ENCODE measurements at places on chromosomes 3 and 15.

DNA sequence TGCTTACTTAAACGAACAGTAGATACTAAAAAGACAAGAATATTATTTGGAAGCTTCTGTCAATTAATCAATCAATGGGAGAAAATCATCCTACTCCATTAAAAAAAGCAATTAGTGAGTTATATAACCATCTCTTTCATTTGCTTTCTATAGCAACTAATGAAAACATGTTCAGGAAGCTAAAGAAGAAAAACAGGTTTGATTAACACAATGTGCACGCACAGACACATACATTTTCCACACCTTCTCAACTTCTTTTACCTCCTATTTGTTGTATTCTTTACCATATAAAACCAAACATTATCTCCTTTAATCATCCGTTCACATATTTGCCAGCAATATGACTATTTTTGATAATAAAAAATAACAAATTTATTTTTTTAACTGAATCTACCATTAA, 111.3 kb downstream of the GBE1 start:
- no peak for DNase-seq

GRCh38 chr15:92934716-92935115, 34.6 kb downstream of the CHD2 start:
- no peak for DNase-seq

DNA sequence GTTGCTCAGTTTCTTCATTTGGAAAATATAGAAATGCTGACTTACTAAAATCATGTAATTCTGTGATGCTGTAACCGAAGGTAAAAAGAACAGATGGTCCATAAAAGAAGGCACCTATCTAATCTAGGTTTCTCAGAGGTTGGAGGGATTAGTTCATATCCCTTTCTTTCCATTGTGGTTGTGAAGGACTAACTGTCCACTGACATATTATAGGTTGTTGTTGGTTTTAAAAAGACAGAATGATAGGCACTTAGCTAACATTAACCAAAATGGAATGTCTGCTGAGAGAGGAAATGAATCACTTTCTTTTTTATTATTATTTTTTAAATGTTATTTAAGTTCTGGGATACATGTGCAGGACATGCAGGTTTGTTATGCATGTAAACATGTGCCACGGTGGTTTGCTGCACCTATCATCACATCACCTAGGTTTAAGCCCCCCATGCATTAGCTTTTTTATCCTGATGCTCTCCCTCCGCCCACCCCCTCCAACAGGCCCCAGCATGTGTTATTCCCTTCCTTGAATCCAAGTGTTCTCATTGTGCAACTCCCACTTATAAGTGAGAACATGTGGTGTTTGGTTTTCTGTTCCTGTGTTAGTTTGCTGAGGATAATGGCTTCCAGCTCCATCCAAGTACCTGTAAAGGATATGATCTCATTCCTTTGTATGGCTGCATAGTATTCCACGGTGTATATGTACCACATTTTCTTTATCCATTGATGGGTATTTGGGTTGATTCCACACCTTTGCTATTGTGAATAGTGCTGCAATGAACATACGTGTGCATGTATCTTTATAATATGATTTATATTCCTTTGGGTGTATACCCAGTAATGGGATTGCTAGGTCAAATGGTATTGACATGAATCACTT, 45.8 kb downstream of the ALDH1A2 start:
- no peak for DNase-seq

DNA sequence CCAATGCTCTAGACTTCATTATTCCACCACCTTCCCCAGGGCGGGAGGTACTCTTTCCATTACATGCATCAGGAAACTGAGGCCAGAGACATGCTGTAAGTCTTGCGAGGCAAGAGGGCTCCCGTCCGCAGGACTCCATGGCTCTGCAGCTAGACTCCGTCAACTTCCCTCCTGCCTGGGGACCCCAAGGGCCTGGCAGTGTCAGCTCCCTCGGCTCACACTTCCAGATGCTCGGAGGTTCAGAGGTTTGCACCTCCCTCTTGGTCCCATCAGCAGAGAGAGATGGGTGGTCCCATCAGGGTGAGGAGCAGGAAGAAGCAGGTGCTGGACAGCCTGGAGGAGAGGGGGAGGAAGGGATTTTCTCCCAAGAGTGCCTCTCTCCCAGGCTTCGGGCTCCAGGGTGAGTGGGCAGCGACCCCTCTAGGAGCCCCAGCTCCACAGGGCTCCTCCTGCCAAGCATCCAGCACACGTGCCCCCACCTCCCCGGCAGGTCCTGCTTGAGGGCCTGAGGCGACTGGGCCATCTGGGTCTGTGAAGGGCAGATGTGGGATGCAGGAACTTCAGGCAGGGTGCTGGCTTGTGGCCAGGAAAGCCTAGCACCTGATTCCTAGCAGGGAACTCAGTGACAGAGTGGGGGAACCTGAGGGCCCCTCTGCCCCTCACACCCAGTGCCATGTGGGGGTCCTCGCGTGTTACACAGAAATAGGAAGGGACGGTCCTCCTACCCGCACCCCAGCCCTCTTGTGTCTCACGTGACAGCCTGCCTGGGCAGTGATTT, 9.3 kb downstream of the PAK6 start:
- DNase-seq: no peak

DNA sequence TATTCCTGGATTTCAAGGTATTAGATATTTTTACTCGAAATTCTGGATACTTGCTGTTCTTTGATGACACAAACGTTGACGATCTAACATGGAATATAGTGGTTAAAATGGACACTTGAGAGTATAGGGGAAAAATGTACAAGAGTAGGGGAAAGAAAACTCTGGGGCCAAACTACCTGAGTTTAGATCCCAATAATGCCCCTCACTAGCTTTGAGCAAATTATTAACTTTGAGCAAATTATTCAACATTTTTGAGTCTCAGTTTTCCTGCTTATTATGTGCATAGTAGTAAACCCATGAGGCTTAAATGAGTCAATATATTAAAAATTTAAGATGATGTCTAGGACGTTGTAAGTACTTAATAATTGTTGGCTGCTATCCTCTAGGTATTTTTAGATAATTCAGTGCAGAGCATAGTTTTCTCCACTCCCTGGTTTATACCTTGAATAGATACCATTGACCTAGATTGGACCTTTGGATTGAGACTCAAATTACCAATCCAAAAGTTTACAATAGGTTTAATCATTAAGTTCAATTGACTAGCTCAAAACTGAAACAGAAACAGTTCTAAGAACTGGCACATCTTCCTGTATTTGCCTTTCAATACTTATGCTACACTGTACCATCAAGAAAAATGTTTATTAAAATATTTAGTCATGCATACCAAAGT, 4.5 kb downstream of the ADGRG7 start:
- DNase-seq: no peak

DNA sequence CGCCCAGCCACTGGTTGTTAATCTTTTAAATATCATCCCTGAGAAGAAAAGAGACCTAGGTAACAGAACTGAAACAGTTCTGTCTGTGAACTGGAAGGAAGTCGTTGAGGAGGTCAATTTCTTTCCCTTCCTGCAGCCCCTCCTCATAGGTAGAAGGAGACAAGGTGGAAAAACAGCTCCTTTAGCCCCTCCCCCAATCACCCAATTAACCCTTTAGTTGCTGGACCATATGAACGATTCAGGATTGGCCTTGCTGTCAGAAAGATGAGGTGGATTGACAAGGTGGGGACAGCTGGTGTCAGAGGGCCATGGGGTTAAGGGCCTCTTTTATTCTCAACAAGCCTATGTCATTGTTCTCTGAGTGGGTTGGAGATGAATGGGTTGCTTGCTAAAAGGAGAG, 36.0 kb upstream of the ZNF445 start:
- DNase-seq: no peak

- no peak for DNase-seq
These were observed 492.1 kb upstream of the PPP2R3A start for GRCh38 chr3:135473449-135473848.

DNA sequence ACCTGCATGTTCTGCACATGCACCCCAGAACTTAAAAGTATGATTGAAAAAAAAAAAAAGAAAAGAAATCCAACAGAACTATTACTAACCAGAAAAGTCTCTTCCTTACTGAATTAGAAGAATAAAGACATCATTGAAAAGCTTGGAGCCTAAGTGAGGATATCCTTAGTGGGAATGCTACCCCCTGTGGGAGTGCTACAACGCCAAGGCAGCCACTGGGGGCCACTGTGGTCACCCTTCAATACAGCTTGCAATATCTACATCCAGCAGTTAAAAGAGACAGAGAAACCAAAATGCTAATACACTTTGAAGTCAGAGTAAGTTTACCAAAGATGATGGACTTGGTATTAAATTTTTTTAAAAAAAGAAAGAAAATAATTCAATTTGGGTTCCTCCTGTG, 292.0 kb downstream of the PLCL2 start:
- no peak for DNase-seq
